ENCODE measurements at places on chromosomes 12 and 14. TPM values are rescaled to one million over a fixed set of nuclear protein-coding genes. Genes with fewer than 3 reads are reported as not detected.

Gene GPD1
- total RNA-seq = not detected

Gene OTOGL
- under 0.01 TPM for total RNA-seq

Gene HIP1R
- total RNA-seq = 25.1 TPM

Gene CNTN1
- total RNA-seq = 3.0 TPM

Gene BMAL2
- total RNA-seq = 71.3 TPM

Gene COL2A1
- total RNA-seq = under 0.01 TPM

Gene RNF212B
- total RNA-seq = not detected

Gene SLC2A14
- total RNA-seq = not detected

Gene IL22
- total RNA-seq = not detected

Gene OR4E2
- total RNA-seq = not detected

Gene DYRK4
- total RNA-seq = 52.7 TPM

Gene KMT2D
- total RNA-seq = 51.5 TPM

Gene TRIM9
- 0.50 TPM for total RNA-seq

Gene GARIN6
- total RNA-seq = not detected

Gene HOXC12
- total RNA-seq = not detected

Gene RBM25
- total RNA-seq = 42.5 TPM

Gene ENDOU
- total RNA-seq = 0.29 TPM

Gene SSTR1
- 1.2 TPM for total RNA-seq

Gene NR1H4
- not detected for total RNA-seq

Gene PTPN6
- under 0.01 TPM for total RNA-seq

Gene HOXC5
- 0.33 TPM for total RNA-seq

Gene SLC38A4
- total RNA-seq = 1.2 TPM

Gene DAAM1
- total RNA-seq = 26.3 TPM

Gene CELA1
- total RNA-seq = not detected

Gene GPR135
- 4.1 TPM for total RNA-seq

Gene PIWIL1
- total RNA-seq = not detected

Gene FAM161B
- 4.1 TPM for total RNA-seq

Gene INHBC
- total RNA-seq = not detected

Gene KRT3
- total RNA-seq = not detected

Gene DPF3
- total RNA-seq = 13.9 TPM

Gene TMEM253
- 0.33 TPM for total RNA-seq

Gene CLEC2B
- total RNA-seq = 19.3 TPM

Gene TMEM179
- total RNA-seq = not detected

Gene JDP2
- 48.6 TPM for total RNA-seq

Gene LRCOL1
- not detected for total RNA-seq

Gene TC2N
- 0.29 TPM for total RNA-seq

Gene CRIP2
- 67.5 TPM for total RNA-seq
